C1 segment of cervical spinal cord (tissue), 14 donors: ENCODE measurements at places on chromosomes 2 and 18.

DNA sequence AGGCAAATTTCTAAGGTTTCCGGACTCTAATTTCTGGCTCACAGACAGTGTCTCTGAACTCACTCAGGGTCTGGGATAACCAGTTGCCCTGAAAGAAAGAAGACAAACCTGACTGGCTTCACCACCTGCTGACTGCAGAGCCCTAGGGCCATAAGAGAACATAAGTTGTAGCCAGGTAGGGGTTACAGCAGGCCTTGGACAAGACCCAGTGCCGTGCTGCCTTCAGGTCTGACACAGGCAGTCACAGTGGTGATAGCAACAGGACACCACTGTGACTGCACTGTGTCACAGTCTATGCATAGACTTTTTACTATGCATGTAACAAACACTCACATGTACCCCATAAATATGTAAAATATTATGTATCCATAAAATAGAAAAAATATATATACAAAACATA, 508.5 kb downstream of the PID1 start:
- DNase-seq: no peak

DNA sequence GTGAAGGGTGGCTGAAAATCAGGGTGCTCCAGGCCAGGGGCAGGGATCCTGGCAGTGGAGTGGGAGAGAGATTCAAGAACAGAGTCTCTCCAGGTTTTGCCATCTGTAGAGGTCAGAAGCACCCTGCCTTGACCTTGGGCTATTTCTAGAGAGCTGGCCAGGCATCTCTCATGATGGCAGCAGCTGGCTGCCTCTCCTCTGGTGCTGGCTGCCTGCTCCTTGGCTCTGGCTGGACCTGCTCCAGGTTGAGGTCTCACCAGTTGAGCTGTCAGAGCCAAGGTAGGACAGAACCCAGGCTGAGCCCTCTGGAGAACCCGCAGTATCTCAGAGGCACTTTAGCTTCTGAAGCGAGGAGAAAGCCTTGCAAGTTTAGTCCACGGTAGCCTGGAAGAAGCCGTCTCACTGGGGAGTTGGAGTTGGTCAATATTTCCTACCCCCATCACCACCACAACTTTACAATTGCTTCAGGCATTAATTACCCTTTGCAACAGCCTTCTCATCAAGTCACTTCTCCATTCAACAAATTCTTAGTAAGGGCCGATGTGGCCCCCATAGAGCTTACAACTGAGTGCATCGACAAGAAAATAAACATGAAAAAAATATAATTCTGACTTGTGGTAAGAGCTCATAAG, 25.6 kb downstream of the GNLY start:
- no peak for DNase-seq

GRCh38 chr2:109683452-109683851, 69.3 kb downstream of the SOWAHC start:
- DNase-seq: no peak

- DNase-seq: no peak
Observed at GRCh38 chr2:210496512-210496911, 20.0 kb upstream of the LANCL1 start.

- DNase-seq: no peak
Observed at GRCh38 chr2:27685577-27685976, 21.9 kb downstream of the SLC4A1AP start.

GRCh38 chr18:10274301-10274700, 180.1 kb upstream of the APCDD1 start:
- no peak for DNase-seq

GRCh38 chr2:46116553-46116991, 180.6 kb upstream of the EPAS1 start:
- no peak for DNase-seq

GRCh38 chr2:225930687-225931086, 531.2 kb downstream of the NYAP2 start:
- DNase-seq: no peak

GRCh38 chr18:23703057-23703986, 14.1 kb downstream of the LAMA3 start:
- DNase-seq: no peak

DNA sequence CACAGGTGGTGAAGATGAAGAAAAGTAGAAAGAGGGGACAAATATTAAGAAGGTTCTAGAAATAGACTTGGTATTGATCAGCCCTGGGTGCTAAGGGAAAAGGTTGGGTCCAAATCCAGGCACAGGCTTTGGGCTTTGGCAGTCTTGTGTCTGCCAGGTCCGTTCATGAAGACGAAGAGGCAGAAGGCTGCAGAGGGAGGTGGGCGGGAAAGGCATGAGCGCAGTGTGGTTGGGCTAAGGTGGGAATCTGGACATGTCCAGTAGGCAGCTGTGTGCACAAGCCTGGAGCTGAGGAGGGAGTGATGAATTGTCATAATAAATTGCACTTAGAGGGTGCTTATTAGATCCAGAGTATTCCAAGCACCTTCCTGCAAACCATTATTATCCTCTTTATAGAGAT, 105.7 kb upstream of the TEX51 start:
- no peak for DNase-seq

GRCh38 chr2:28367667-28368356, 24.8 kb upstream of the FOSL2 start:
- DNase-seq: no peak
